ENCODE measurements at places on chromosomes 4 and X.

- no peak for DNase-seq
Measured at GRCh38 chrX:136954930-136955329, 74.4 kb upstream of the RBMX start.

DNA sequence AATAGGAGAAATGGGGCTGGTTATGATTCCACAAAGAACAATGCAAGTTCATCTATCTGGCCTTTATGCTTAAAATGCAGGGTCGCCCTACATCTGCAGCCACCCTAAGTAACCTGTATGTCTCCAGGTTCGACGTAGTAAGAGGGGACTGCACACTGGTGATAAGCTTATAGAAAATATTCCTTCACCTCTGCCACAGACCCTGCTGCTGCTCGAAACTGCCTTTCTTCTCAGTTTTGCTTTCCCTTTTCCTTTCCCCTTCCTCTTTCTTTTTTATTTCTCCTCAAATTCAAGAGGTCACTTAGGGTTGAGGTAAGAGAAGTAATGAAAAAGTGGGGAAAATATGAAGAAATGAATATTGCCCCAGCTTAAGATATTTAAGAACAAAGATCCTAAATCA lies 123.5 kb downstream of the DCHS2 start:
- no peak for DNase-seq

DNA sequence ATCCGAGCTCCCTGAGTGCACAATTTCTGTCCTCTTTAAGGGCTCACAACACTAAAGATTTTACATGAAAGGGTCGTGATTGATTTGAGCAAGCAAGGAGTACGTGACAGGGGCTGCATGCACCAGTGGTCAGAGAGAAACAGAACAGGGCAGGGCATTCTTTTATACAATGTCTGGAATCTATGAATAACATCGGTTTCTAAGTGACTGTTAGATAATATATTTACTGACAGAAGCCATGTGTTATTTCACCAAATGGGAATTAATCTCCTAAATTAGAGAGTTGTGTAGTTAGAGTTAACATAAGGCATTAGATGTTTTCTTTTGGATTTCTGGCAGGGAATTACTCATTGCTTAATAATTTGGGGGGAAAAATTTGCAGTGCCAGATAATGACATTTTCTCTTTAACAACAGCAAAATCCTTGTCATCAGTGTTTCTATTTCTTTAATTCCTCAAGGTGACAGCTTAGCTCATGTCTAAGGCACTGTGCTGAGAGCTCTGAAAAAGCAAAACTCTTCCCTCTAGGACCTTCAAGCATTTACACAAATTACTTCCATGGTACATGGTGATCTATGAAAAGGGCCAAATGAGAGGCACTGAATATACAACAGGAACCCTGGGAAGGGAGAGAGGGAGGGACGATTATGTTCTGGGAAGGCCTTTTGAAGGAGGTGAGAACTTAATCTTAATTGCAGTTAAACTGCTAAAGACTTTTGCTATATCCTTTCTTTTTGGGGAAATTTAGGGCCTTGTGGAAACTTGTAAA lies 145.0 kb downstream of the RTL3 start:
- no peak for DNase-seq

DNA sequence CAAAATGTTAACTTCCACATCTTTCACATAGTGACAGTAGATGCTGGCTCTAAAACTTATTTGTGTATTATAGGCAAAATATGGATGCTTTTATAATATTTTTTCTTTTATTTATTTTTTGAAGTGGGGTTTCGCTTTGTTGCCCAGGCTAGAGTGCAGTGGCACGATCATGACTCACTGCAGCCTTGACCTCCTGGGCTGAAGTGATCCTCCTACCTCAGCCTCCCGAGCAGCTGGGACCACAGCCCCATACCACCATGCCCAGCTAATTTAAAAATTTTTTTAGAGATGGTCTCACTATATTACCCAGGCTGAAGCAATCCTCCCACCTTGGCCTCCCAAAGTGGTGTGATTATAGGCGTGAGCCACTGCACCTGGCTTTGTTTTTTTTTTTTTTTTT lies 48.6 kb downstream of the ZFX start:
- DNase-seq: no peak

GRCh38 chr4:111011458-111011857 lies 388.6 kb upstream of the PITX2 start:
- DNase-seq: no peak

GRCh38 chrX:39808471-39808917 lies 289.3 kb downstream of the BCOR start:
- DNase-seq: no peak

DNA sequence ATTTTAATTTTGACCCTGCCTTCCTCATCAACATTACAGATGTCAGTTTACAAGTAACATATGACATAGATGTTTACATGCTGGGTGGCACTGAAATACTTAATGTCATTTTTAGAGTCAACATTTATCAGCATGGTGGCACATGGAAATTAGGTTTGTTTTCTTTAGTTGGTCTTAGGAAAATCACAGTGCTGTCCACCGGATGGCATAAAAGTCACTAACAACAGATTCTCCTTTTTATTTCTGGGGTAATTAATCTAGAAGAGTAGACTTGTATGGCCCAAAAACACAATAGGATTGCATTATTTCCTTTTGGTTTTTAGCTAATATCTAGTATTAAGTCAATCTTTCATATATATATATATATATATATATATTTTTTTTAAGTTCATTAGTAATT lies 88.6 kb upstream of the HHIP start:
- no peak for DNase-seq

DNA sequence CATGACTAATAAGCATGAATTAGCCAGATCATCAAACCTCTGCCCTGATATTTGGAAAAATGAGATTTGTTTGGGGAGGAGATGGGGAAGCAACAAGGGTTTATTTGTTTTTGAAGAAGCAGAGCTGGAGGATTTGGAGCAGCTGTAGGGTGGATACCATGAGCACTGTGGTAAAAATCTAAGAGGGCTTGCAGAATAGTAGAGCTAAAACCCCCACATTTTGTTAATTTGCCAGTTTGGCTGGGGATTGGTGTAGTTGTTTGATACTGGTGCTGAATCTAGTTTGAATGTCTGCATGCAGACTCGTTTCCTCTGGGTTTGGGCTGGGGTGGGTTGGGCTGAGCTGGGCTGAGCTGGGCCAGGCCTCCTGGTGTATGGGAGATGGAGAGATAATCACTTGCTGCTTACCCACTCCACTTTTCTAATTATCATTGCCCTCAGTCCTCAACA lies 43.7 kb downstream of the SMAD1 start:
- DNase-seq: no peak

DNA sequence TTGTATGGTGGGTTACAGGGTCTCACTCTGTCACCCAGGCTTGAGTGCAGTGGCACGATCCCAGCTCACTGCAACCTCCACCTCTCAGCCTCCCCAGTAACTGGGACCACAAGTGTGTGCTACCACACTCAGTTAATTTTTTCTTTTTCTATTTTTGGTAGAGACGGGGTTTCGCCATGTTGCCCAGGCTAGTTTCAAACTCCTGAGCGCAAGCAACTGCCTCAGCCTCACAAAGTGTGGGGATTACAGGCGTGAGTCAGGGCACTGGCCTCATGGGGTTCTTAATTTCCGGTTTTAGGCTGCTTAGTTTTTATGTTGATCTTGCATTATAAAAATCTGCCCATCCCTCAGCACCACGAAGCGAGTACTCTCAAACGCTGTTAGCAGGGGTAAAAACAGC lies 6.7 kb downstream of the BCAP31 start:
- DNase-seq: no peak

GRCh38 chrX:140733766-140734342 lies 24.3 kb downstream of the LINC00632 start:
- DNase-seq: no peak

DNA sequence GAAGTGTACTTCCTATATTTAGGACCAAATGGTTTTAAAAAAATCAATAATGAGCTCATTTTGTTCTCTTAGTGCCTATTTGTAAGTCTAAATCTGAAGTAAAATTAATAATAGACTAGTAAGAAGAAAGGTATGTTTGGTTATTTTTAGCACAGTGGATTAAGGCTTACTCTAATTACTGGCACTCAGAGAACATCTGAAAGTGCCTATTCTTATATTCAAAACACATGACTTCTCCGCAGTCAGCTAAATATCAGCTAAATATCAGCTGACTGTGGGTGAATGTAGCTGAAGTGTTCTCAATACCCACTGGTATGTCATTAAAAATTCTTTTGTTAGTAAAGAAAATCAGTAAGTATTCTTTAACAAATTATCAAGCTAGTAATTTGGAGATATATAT lies 6.0 kb downstream of the AP1S2 start:
- no peak for DNase-seq

GRCh38 chr4:142846729-142847596 lies 862 bp upstream of the INPP4B start:
- peak; percentile 51 for DNase-seq

- DNase-seq: no peak
Measured at GRCh38 chr4:74615411-74615810, 170.5 kb downstream of the AREG start.

DNA sequence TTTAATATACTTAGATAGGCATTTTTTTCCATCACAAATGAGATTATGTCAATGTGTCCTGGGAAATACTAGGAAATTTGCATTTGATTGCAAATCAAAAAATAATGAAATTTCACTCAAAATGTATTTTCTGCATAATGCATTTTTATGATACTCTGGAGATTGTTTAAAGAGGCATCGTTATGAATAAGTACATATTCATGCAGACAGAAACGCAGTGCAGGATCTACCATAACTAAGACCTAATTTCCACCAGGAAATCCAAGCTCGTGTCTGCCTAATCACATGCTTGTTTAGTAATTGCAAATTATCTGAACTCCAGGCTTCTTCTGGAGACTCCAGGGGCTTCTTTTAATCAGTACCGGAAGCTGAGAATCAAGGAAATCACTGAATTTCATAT lies 163.5 kb upstream of the MXRA5 start:
- DNase-seq: no peak

DNA sequence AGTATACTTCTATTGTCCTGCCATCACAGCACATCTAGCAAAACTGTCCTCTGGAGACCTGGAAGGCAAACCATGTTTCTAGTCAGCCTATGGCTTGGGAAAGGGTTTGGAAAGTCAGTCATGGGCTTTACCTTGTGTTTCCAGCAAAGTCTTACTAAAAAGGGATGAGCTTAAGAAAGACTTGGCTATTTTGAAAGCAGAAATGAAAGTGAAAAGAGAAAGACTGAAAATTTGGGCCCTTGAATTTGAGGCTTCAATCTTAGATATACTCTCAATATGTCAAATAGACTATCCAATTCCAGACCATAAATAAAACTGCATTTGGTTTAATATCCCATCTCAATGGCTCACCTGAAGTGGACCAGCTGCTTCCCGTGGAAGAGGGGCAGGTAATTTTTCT lies 127.9 kb downstream of the ZNF330 start:
- no peak for DNase-seq

DNA sequence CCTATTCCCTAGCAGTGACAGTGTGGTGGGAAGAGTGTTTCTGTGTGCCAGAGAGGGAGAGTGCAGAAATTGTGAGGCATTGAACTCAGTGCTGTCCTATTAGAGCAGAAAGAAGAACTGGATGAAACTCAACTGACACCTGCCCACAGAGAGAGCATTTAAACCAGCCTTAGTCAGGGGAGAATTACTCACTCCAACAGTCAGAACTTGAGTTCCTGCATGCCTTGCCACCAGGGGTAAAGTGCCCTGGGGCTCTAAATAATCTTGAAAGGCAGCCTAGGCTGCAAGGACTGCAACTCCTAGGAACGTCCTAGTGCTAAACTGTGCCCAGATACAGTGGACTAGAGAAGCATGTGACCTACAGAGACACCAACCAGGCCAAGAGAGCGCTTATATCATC lies 12.8 kb downstream of the CYSLTR1 start:
- no peak for DNase-seq

- DNase-seq: no peak
Measured at GRCh38 chr4:94006932-94007331, 178.4 kb downstream of the ATOH1 start.

DNA sequence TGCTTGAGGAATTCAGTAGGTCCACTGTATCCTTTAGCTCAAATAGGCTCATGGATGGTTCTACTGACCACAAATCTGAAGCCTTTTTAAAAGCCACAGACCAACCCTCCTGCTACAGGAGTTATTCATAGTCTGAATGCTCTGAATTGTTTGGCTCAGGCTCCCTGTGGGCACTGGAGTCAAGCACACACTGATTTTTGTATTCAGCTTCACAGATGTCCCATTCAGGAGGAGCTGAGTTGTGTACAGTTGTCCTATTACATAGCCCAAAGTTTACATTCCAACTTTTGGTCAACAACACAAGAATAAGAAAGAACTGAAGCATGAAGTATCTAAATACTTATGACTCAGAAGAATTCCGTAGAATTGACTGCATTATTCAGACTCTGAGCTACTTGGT lies 243.9 kb downstream of the UNC5C start:
- no peak for DNase-seq

- no peak for DNase-seq
Measured at GRCh38 chr4:10032625-10033024, 11.3 kb upstream of the SLC2A9 start.

DNA sequence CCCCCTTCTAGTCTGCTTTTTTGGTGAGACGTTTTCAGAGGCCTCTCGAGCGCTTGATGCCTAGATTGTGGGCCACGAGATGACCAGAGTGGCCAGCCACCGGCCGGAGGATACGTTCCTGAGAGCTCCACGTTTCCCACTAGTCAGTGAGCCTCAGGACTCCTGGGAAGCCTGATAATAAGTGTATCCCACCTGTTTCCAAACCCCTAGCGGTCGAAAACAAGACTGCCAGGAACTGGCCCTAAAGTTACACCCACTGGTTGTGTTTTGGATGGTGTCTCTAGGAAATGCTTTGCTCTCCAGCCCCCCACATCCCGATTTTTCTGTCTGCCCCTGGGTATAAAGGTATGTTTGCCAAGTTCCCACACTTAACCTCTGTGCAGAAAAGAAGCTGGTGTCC lies 4.6 kb upstream of the RS1 start:
- DNase-seq: no peak

DNA sequence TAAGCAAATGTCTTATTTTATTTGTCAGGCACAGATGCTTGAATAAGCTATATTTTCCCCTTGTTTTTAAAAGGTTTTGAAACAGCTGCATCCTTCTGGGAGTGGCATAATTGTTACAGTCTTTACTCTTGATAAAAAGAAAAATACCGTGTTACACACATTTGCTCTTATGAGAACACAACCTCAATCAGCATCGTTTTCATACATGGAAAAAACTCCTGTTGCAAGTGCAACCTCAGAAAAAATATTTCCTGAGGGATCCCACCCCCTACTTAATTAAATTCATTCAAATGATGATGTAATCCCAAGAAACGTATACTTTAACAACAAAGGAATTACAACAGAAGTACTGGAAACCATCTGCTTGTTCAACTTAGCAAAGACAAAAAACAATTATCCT lies 58.6 kb downstream of the SMAD1 start:
- DNase-seq: no peak

Data from stimulated activated CD4-positive, alpha-beta T cell treated with anti-CD3 and anti-CD28 coated beads, Interleukin-12 subunit alpha, Interleukin-12 subunit beta, amount 100 ng/mL, for 24 hours (primary cell).